ENCODE measurements at places on chromosomes 16 and 17.

- DNase-seq = no peak
Observed at GRCh38 chr17:5045496-5045895, 10.3 kb upstream of the SLC52A1 start.

GRCh38 chr16:88798772-88799455 lies 4.7 kb upstream of the CDT1 start:
- peak; percentile 50 for DNase-seq

- no peak for DNase-seq
Observed at GRCh38 chr17:39281806-39282205, 56.1 kb upstream of the STAC2 start.

DNA sequence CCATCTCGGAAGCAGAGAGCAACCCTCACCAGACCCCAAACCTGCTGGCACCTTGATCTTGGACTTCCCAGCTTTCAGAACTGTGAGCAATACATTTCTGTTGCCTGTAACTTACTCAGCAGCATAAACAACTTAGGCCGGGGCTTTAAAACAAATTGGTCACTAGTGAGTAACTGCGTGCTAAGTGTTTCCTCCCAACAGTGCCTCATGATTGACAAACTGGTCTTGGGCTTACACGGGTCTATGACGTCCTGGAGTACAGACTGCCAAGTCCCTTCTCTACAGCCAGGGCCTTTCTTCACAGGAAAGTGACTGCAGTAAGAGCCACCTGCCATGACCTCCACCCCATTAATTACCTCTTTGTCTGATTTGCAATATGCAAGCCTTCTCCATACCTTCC lies 136.7 kb downstream of the XYLT1 start:
- no peak for DNase-seq

DNA sequence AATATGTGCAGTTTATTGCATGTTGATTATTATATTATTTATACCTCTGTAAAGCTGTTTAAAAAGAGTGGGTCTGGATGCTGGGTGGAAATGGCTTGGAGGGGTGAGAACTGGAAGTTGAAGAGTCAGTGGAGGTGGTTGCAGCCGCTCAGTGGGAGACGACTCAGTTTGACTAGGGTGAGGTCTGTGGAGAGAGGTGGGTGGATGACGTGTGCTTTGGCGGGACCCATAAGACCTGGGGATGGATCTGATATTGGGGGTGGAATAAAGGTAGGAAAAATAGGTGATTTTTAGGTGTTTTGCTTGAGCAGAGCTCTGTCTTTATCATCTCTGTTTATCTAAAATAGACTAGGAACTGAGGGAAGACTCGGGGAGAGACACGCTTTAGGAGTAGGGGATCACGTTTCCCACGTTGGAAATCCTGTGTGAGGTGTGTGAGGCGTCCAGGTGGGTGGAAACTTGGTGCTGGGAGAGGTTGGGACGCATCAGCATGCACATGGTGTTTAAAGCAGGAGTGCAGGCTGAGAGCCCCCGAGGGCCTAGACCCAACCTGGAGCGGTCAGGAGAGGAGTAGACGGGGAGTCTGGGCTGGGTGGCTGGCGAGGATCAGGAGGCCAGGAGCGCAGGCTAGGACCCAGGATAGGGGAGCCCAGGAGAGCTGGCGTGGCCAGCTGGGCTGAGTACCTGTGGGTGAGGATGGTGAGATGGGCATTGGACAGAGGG lies 17.2 kb downstream of the NT5M start:
- no peak for DNase-seq

- DNase-seq = no peak
Observed at GRCh38 chr16:81243942-81244341, 5.5 kb downstream of the BCO1 start.

Measured in NCI-H1092 (cell line).